Stimulated activated CD8-positive, alpha-beta memory T cell treated with anti-CD3 and anti-CD28 coated beads, Interleukin-4, amount 100 ng/mL, for 1 hour (primary cell): ENCODE measurements at places on chromosomes 2 and 18.

GRCh38 chr2:37090019-37090477 is 5.7 kb downstream of the GPATCH11 start:
- no peak for DNase-seq

DNA sequence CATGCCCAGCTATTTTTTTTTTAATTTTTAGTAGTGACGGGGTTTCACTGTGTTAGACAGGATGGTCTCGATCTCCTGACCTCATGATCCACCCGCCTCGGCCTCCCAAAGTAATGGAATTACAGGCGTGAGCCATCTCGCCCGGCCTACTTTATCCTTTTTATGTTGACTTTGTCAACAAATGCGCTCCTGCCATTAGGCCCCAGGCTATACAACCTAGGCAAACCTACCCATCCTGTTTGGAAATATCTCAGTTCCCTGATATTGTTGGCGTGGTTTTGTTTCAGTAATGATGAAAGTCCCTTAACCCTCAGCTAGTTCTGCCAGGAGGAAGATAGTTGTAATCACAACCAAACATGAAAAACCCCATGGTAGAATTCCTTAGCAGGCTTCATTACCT is 249.4 kb upstream of the SOX11 start:
- DNase-seq, result no peak

DNA sequence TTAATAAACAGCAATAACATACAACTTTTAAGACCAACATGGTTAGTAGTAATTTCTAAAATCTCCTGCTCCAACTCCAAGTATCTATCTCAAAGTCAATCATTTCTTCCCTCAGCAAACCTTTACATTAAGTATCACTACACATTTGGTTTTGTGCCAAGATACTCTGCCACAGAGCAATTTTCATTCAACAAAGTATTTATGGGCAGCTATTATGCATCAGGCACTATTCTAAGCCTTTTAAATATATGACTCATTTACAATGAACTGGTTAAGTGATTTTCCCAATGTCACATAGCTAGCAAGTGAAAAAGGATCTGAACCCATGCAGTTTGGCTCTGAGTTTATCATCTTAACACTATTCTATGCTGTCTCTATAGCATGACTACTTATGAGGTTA is 264.3 kb downstream of the NOL4 start:
- no peak for DNase-seq

GRCh38 chr2:20169796-20170703 is 54.9 kb downstream of the SDC1 start:
- no peak for DNase-seq

GRCh38 chr2:202299712-202300111 is 34.1 kb downstream of the NOP58 start:
- DNase-seq, result no peak

DNA sequence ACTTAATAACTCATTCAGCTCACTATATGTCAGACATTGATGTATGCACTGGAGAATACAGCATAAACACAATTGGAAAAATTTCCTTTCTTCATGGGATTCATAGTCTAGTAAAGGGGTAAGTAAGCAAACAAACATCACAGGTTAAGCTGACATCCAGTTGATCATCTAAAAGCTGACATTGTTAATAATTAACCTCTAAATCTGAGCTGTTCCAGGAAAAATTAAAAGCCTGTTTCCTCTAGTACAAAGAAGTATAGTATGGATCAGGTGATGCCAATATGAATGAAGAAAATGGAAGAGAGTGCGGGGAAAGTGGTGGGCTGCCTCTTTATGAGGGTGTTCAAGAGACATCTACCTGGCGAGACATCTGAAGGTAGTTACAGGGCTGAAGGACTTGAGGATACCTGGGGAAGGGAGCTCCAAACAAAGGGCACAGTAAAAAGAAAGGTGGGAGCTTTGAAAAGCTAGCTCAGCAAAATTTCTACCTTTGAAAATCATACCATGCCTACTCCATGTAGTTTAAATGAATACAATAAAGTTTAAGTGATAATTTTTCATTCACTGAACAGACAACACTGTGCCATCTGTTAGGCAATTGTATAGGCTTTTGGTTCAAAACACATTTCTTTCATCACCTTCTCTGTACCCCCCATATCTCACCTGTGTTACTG is 619.3 kb downstream of the TRIB2 start:
- no peak for DNase-seq

GRCh38 chr2:214076527-214076926 is 334.3 kb upstream of the VWC2L start:
- DNase-seq, result no peak

- DNase-seq, result no peak
Observed at GRCh38 chr2:217740178-217740577, 262.6 kb downstream of the TNS1 start.

DNA sequence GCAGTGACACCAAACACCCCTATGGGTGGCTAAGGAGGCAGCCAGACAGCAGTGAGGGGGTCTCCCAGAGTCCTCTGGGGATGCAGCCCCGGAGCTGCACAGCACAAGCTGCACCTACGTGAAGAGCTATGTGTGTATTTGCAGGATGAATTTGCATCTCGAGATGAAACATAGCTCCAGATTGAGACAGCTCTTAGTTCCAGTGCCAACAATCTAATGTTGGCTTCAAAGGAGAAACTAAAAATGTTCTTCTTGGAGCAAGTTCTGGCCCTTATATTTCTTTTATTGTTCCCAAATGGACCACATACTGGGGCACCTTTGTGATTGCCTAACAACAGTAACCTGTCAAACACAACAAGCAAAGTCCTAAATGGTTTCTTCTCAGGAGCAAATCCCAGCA is 233.9 kb downstream of the SLC4A3 start:
- DNase-seq, result no peak

- DNase-seq, result no peak
Observed at GRCh38 chr18:78448106-78448505, 531.5 kb upstream of the SALL3 start.

DNA sequence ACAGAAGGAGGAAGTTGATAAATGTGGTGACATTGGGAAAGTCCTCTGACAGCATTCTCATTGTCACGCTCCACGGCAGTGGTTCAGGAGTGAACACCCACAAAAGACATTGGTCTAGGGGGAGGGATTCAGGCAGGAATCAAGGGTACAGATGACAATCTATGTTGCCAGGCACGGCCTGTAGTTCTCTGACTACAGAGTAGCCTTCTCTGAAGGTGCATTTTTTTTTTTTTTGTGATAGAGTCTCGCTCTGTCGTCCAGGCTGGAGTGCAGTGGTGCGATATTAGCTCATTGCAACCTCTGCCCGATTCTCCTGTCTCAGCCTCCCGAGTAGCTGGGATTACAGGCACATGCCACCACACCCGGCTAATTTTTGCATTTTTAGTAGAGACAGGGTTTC is 7.4 kb upstream of the MOB1A start:
- no peak for DNase-seq

GRCh38 chr2:54099829-54100585 is 15.4 kb upstream of the ACYP2 start:
- DNase-seq, result no peak

DNA sequence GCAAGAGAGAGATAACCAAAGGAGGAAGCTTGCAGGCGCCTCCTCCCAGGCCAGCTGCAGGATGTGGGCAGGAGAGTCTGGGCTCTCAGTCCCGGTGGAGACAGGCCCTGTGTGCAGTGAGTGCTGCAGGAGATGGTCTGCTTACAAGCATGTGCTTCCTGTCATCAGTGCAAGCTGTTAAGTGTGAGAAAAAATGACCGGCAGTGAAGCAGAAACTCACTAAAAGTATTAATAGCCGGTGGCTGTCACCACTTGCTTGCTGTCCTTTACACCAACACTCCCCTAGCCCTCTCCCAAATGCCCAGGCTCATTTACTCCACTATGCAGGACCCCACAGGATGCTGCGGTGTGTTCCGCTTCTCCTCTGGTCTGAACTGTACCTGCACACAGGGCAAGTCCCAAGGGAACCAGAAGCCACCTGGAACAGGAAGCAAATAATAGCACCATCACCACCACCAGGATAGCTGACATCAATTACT is 435.6 kb upstream of the HS6ST1 start:
- DNase-seq, result no peak

GRCh38 chr2:106257135-106257534 is 63.0 kb upstream of the UXS1 start:
- no peak for DNase-seq

GRCh38 chr2:136448432-136448831 is 316.9 kb upstream of the THSD7B start:
- DNase-seq, result no peak

DNA sequence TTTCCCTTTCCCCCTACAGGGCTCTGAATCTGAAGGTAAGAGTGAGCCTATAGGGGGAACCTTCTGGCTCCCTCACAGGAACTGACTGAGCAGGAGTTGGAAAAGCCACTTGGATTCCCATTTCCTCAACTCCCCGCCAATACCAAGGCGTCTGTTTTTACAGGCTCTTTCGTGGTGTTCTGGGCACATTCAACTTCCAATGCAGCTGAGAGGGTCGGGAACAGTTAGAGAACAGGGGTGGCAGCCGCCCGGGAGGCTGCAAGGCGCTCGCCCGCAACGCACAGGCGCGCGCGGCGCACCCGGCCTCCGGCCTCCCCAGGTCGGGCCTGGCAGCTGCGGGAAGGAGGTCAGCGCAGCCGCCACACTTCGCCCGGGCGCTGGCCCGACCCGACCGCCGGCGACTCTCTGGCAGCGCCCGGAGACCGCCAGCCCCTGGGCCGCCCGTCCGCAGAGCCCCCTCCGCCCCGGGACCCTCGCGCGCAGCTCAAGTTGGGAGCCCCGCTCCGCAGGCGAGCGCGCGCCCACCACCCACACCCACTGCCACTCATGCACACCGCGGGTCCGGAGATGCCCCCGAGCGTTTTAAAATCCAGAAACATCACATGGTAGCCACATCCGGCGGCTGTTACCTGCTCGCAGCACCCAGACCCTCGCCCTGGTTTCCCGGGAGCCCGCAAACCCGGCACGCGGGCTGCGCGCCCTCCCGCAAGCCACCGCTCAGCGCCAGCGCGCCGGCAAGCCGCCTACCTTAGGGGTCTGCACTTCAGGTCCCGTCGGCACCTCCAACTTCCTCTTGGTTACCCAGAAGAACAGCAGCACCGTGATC is 816 bp downstream of the GALNT14 start:
- no peak for DNase-seq

GRCh38 chr2:54350426-54350825 is 94.4 kb upstream of the TSPYL6 start:
- no peak for DNase-seq

GRCh38 chr18:22433956-22434355 is 16.2 kb upstream of the CTAGE1 start:
- no peak for DNase-seq

- no peak for DNase-seq
Observed at GRCh38 chr2:221895366-221896121, 323.4 kb upstream of the EPHA4 start.

- no peak for DNase-seq
Observed at GRCh38 chr2:8212239-8212638, 469.6 kb upstream of the ID2 start.

- no peak for DNase-seq
Observed at GRCh38 chr18:33495278-33495677, 54.8 kb upstream of the CCDC178 start.

DNA sequence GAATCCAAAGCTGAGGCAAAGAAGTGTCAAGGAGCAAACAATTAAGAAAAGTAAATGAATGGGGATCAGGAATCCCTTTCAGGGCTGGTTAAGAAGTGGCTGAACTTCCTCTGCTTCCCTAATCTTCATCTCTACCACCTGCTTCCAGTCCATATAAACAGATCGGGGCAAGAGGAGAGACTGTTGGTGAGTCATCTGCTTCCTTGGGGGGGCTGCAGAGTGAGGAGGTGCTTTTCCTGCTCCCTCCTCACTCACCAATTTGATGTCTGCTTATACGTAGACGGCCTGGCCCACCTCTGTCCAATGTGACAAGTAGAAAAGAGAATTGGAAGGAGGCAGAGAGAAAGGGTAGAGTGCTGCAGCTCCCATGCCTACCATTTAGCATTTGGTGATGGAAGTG is 68.4 kb downstream of the NAB1 start:
- no peak for DNase-seq

DNA sequence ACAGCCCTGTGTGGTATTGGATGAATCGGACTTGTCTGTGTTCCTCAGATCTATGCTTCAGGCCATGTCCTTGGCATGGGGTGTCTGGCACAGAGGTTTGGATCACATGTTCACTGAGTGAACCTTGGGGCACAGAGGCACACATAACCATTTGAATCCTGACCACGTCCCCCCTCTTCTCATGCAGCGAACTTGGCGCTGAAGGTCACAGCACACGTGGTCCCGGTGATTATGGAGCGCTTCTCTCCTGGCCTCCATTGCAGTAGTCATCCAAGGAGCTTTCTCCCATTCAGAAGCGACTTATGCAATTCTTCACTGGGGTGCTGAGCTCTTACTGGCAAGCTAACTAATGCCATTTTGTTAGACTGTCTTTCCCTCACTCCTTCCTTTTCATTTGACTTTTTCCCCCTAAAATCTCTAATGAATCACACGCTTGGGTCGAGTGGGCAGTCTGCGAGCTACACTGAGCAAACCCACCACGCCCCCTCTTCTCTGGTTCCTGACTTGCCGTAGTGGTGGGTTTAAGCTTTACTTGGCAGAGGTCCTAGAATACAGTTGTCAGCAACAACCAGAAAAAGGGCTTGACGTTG is 59.4 kb downstream of the KCNG2 start:
- no peak for DNase-seq

DNA sequence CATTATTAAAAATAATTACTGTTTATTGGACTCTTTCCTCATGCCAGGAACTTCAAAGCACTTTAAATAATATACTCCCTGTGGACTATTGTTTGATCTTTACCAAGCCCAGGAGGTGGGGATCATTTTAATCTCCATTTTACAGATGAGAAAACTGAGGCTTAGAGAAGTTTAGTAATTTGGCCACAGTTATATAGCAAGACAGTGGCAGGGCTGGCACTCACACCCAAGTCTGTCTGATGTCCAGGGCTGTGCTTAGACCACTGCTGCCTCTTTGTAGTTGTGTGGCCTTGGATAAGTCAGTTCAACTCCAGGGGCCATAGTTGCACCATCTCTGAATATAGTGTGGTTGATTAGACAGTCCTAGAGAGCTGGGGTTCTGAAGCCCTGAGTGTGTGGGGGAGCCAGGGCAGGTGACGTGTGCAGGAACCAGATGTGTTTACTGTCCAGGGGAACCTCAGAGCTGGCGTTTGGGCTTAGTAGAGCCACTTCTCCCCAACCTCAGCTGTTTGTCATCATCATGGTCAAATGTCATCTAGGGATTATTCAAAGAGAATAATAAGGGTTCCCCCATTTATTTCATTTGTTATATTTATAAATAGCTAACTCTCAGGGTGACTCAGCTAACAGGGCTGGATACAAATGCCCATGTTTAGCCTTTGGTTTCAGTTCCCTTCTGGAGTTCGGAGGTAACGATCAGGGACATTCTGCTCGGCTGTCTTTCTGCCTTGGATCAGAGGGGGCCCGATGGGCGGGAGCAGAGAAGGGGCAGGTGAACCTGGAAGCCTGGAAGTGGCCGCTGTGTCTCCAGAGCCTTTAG is 68.0 kb downstream of the BOLA3 start:
- DNase-seq, result no peak

- DNase-seq, result no peak
Observed at GRCh38 chr18:46341986-46342525, 237.9 kb downstream of the HAUS1 start.

GRCh38 chr2:158127380-158127804 is 25.7 kb downstream of the UPP2 start:
- DNase-seq, result no peak

- DNase-seq, result no peak
Observed at GRCh38 chr2:153872311-153873051, 759 bp downstream of the GALNT13 start.

GRCh38 chr2:102798181-102798580 is 36.4 kb downstream of the TMEM182 start:
- no peak for DNase-seq
